Type B pancreatic cell (in vitro differentiated cells): ENCODE measurements at places on chromosomes 12 and 14. TPM values are rescaled to one million over a fixed set of nuclear protein-coding genes. Genes with fewer than 3 reads are reported as not detected.

The PROX2 gene
- total RNA-seq = not detected in 2 replicates

The AMN gene
- 18.3 and 51.7 TPM in 2 replicates for total RNA-seq

The CACNA1C gene
- total RNA-seq = 12.7 and 14.3 TPM in 2 replicates

DNA sequence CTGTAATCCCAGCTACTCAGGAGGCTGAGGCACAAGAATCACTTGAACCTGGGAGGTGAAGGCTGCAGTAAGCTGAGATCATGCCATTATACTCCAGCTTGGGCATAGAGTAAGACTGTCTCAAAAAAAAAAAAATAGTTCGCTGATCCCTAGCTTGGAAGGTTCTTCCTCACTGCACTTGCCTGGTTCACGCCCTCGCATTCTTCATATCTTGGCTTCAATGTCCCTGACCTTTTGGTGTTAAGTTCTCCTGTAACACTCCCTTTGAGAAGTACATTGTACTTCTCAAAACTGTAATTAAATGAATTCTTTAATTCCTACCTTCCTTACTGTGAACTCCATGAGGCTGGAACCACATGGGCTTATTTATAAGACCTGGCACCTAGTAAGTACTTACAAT, 16.5 kb upstream of the TPCN1 start:
- no peak for DNase-seq
- H3K27ac ChIP-seq = no peak overlapping the region
- peaks cover 4% of the 10 kb centered on the region for H3K4me1 ChIP-seq

- H3K4me3 ChIP-seq = no peak overlapping the region
- DNase-seq = no peak
- no peaks in the 10 kb centered on the region for H3K36me3 ChIP-seq
- H3K4me1 ChIP-seq = peaks cover 5% of the 10 kb centered on the region
- H3K27ac ChIP-seq = no peak overlapping the region
- no peaks in the 10 kb centered on the region for H3K27me3 ChIP-seq
Observed at GRCh38 chr12:90410962-90411361, 544.0 kb downstream of the CCER1 start.

DNA sequence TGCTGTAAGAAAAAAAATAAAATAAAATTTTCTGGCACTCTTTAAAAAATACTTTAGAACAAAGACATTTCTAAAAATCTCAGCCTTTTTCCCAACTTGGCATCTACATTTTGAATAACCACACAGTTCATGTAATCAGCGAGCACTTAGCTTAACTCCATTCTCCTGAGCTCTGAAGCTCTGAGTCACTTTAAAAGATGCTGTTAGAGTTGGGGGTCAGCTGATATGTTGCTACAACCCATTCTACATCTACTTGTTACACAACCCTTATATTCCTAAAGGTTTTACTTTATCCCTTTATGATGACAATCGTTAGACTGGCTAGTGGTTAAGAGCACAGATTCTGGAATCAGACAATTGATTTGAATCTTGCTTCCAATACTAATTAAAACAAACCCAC, 48.3 kb downstream of the SLC41A2 start:
- no peak for DNase-seq
- H3K36me3 ChIP-seq = no peaks in the 10 kb centered on the region
- no peak overlapping the region for H3K4me3 ChIP-seq
- H3K27me3 ChIP-seq = no peaks in the 10 kb centered on the region

- H3K27me3 ChIP-seq = no peaks in the 10 kb centered on the region
- no peak overlapping the region for H3K4me3 ChIP-seq
- H3K36me3 ChIP-seq = peaks cover 18% of the 10 kb centered on the region
Observed at GRCh38 chr12:50243507-50243906, 39.8 kb downstream of the LIMA1 start.
